ENCODE measurements at places on chromosomes 13 and 19.

GRCh38 chr13:43977911-43978310 is 98.2 kb downstream of the LACC1 start:
- no peak for DNase-seq

DNA sequence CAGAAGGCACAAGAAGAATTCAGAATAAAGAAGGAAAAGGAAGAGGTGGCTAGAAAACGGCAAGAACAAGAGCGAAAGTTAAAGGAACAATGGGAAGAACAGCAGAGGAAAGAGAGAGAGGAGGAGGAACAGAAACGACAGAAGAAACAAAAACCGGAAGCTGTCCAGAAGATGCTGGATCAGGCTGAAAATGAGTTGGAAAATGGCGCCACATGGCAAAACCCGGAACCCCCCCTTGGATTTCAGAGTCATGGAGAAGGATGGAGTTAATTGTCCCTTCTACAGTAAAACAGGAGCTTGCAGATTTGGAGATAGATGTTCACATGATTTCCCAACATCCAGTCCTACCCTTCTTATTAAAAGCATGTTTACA is 6.7 kb downstream of the CD209 start:
- DNase-seq = no peak

GRCh38 chr19:2231621-2232221 is 4.4 kb downstream of the PLEKHJ1 start:
- no peak for DNase-seq

GRCh38 chr19:5693195-5694166 is 3.4 kb downstream of the RPL36 start:
- DNase-seq = no peak

GRCh38 chr13:112871742-112872141 is 97.3 kb upstream of the MCF2L start:
- DNase-seq = no peak

DNA sequence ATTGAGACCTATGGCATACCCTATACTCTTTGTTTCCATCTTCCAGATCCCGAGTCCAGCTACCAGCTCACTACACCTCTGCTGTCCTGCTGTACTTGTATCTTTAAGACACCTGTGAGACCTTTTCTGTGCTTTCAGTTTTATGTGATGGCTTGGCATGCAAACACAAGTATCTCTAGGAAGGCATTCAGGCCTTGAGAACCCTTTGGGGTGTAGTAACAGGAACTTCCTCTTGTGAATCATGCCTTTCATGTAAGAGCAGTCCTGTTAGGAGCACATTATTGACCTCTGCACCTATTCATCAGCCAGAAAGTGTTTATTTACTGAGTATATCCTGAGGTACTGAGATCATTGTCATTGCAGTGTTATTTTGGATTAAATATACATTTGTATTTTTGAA is 87.0 kb upstream of the HTR2A start:
- no peak for DNase-seq

DNA sequence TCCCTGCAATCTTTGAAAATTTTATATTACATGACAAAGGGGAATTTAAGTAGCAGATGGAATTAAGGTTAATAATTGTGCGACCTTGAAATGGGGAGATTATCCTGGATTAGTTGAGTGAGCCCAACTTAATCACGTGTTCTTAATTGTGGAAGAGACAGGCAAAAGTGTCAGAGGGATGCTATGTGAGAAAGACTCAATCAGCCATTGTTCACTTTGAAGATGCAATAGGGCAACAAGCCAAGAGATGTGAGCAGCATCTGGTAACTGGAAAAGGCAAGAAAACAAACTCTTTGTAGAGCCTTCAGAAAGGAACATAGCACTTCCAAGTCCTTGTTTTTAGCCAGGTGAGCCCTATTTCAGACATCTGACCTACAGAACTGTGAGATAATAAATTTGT is 247.7 kb downstream of the SLITRK1 start:
- no peak for DNase-seq

GRCh38 chr13:33611121-33611805 is 206.7 kb upstream of the RFC3 start:
- no peak for DNase-seq

DNA sequence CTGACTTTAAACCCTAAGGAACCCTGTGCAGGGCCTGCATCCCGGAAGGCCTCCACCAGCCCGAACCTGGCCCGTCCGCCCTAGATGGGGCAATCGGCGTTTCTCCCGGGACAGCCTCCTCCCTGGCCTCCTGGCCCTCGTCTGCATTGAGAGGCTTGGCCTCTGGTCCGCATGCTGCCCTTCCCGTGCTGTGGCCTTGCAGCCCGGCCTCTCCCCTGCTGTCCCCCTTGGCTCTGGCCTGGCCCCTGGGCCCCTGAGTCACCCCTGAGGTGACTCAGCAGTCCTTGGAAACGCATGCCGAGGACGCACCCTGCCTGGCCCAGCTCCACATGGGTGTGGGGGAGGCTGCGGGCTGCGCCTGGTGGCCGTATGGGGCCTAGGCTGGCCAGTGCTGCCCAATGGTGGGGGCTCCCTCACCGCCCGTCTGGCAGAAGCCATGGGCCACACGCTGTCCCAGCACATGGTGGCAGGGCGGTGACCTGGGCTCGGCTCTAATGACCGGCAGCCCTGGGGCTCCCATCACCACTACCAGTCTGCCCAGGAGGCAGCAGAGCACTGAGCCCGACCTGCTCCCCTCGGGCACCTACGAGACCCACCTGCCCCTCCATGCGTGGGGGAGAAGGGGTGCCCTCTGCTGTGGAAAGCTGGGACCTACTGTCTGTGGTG is 25.7 kb downstream of the SH3GL1 start:
- DNase-seq = no peak

DNA sequence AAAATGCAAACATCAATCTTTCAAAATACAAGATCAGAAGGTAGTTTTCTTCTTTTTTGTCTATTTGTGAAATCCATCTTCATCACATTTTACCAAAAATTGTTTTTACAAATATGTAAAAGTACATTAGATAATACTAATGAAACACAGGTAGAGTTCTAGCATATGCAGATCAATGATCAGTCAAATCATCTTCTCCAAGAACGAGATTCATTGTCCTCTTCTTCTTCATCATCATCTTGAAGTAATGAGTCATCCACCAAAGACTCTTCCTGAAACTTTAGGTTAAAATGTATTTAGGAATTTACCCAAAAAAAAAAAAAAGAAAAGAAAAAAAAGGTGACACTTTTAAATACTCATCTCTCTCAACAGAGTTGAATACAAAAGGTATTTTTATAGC is 85.6 kb downstream of the RBM26 start:
- DNase-seq = no peak

GRCh38 chr19:28234637-28235036 is 978.3 kb downstream of the UQCRFS1 start:
- no peak for DNase-seq
